Stimulated activated CD8-positive, alpha-beta memory T cell treated with anti-CD3 and anti-CD28 coated beads, Interleukin-15, amount 100 ng/mL, for 4 hours (primary cell): ENCODE measurements at places on chromosomes 7 and 10.

- DNase-seq, result peak; percentile 22
Observed at GRCh38 chr10:110556969-110557601, 10.4 kb upstream of the SMC3 start.

GRCh38 chr7:20270867-20271266 lies 53.7 kb upstream of the MACC1 start:
- no peak for DNase-seq

DNA sequence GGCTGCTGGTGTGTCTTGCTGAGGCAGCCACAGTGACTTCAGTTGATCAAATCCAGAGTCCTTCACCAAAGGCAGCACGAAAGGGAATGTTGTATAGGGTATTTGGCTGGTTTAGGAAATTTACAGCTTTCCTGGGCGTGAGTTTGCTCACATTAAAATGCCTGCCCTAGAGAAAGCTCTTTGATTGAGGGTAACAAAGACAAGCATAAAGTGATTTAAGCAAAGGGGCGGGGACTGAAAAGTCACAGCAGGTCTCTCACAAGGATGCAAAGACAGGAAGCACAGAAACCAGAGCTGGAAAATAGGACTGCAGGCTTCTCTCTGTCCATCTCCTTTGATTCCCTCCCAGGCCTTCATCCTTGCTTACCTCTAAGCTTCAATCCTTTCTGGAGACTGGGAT lies 139.2 kb downstream of the ELMO1 start:
- DNase-seq, result no peak

DNA sequence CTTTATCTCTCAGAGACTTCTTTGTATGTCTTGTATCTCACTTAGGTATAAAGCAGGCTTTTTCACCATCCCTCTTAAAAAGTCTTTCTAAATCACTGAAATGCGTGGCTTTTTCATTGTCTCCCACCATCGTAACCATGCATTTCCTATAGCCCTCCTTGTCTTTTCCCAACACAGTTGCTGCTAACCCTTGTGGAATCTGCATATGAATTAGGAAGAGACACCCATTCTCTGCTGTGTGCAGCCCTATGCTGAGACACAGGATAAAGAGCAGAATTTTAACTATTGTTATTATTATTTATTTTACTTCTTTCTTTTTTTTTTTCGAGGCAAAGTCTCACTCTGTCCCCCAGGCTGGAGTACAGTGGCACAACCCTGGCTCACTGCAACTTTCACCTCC lies 804.3 kb upstream of the COBL start:
- DNase-seq, result no peak

GRCh38 chr10:80664071-80664680 lies 126.5 kb downstream of the SH2D4B start:
- DNase-seq, result no peak

- DNase-seq, result no peak
Observed at GRCh38 chr10:6211671-6212635, 9.2 kb downstream of the PFKFB3 start.

DNA sequence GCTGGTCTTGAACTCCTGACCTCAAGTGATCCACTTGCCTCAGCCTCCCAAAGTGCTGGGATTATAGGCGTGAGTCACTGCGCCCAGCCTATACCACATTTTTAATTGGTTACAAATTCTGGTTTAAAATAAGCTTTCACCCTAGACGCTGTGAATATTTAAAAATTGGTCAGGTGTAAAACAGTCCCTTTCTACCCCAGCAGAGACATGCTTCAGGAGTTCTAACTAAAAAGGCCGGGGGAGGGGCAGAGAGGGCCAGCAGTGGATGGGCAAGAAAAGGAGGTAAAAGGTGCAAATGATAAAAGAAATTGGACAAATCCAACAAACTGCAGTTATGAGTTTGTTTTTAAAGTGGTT lies 70.0 kb downstream of the WAPL start:
- no peak for DNase-seq

DNA sequence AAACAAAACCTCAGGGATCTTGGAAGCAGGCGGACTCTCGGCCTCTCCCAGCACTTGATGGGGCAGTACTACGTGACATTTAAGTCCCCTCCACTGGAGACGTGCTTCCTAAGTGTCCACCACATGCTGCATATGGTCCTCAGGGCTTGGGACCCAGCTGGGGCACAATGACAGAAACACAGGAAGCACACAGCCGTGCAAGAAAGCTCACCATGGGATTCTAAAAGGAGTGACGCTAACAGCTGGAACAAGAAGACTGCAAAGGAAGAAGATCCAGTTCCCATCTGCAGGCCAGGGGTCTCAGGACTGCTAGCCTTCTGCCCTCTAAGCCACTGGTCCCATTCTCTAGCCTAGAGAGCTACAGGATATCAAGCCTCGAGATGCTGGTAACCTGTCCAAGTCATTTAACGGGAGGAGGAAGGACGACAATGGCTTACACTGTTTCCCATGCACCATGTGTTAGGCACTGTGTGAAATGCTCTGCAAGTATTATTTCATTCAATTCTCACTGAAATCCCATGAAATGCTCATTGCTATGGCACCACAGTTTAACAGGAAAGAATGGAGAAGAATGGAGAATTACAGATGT lies 61.1 kb downstream of the KCNMA1 start:
- DNase-seq, result no peak

DNA sequence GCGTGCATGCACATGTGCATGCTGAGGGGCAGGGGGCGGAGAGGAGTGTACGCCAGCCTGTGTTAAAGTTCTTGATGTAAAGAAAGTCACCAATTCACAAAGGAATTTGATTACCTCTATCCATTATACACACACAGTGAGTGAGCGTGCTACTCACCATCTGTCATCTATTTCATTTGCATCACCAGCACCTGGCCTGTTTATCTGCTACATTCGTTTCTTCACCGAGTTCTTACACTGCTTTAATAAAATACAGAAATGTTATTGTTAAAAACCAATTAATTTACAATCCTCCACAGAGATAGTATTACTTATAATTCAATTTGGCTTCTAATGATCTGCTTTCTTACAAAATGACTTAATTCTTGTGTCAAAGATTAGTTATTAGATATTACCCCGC lies 32.6 kb downstream of the NEUROD6 start:
- no peak for DNase-seq

- DNase-seq, result no peak
Observed at GRCh38 chr7:55101359-55101758, 82.5 kb downstream of the EGFR start.

GRCh38 chr10:34169131-34169530 lies 646.0 kb downstream of the PARD3 start:
- no peak for DNase-seq

DNA sequence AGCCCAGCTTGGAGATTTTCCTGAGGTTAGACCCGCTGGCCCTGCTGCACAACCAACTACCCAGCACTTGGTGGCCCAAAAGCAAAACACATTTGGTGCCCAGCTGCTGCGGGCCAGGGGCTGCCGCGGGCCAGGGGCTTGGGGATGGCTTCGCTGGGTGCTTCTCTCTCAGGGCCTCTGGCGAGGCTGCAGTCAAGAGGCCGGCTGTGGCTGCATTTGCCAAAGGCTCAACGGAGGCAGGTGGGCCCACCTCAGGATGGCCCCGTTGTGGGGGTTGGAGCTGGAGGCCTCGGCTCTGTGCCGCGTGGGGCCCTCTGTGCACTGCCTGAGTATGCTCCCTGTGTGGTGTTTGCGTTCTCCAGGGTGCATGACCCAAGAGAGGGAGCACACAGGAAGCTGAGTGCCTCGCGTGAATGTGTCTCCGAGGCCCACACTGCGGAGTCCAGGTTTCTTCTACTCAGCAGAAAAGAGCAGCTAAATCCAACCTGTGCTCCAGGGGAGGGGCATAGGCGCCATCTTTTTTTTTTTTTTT lies 17.5 kb upstream of the UBE3C start:
- no peak for DNase-seq

GRCh38 chr10:50788951-50789945 lies 49.5 kb downstream of the ASAH2B start:
- DNase-seq, result no peak

DNA sequence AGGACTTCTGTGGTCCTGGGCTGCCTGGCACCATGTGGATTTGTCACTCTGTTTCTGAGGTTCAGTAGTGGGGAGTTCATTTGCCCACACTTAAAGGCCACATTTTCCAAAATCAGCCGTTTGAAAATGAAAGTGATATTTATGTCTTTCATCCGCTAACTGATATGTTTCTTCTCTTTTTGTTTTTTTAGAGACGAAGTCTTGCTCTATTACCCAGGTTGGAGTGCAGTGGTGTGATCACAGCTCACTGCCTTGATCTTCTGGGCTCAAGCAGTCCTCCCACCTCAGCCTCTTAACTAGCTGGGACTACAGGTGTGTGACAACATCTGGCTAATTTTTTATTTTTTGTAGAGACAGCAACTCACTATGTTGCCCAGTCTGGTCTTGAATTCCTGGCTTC lies 58.6 kb downstream of the EBLN1 start:
- DNase-seq, result no peak

DNA sequence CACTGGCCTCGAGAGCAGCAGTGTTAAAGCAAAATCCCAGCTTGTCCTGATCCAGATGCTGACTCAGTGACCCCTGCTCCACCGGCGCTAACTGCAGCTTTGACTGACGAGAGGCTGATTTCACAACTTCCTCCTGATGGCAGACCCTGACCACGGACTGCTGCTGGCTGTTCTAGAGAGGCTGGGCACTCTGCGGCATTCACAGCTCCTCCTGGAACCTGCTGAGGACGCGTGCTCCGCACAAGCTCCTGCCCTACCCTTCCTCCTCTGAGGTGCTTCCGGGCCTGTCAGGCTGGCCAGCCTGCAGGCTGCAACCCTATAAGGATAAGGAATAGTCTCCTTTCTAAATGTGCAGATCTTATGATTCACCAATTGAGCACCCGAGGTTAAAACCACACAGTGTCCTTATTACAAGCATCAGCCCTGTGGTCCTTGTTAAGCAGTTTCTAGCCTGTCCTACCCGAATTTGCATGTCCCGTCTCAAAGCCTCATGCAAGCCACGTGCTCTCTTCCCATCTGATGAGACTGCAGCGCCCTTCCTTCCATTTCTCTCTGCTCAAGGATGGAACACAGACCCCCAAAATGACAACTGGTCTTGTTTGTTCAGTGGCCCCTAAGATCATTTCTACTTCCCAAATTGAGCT lies 35.5 kb upstream of the NCAPG2 start:
- DNase-seq, result no peak

GRCh38 chr7:35019801-35020200 lies 17.5 kb downstream of the DPY19L1 start:
- no peak for DNase-seq

- no peak for DNase-seq
Observed at GRCh38 chr7:55381696-55382095, 16.6 kb downstream of the LANCL2 start.

GRCh38 chr7:38000272-38000671 lies 79.8 kb downstream of the EPDR1 start:
- DNase-seq, result no peak

DNA sequence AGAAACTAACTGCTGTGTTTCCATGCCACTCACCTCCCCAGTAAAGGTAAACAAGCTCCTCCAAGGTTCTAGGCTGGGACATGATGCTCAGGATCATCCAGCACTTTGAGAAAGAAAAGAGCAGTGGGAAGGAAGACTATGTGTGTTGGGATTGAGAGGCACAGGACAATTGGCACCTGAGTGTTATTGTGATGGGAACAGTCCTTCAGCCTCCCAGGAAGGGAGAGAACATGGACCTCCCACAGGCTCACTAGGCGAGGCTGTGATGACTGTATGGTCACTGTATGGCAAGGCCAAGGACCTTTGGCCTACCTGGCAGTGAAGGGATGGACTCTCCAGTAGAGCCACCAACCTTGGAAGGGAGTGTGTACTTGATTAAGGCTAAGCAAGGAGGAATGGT lies 123.2 kb upstream of the UNC5B start:
- DNase-seq, result no peak

DNA sequence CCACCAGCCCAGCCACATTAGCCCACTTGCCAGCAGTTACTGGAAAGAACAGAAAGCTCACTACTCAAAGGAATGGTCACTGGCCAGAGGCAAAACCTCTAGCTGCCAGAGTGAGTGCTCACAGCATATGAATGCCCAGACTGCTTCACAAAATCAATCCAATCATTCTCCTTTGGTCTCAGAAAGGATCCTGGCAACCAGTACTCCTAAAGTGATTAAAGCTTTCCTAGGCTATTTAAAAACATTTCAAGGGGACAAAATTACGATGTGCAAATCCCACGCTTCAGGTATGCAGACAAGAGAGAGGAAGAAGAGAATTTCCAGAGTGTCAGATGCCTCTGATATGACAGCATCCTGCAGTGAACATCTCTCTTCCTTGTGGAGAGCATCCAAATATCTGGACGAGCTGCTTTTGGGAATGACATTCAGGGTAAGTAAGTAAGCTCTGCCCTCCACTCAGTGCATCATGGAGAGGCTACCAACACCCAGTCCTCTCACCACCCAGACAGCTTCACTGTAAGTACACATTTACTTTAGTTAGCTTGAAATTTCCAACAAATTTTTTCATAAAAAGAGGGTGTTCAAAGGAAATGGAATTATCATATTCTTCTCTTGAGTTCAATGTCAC lies 25.1 kb downstream of the ICA1 start:
- DNase-seq, result no peak

GRCh38 chr10:95363303-95363912 lies 72.6 kb upstream of the PDLIM1 start:
- DNase-seq, result no peak

GRCh38 chr10:77972148-77972547 lies 45.6 kb upstream of the DLG5 start:
- DNase-seq, result no peak
